Urothelium cell line (cell line): ENCODE measurements at places on chromosomes 13 and 19.

- DNase-seq, result no peak
Measured at GRCh38 chr19:4559569-4559968, at the start of gene SEMA6B. TSS of gene SEMA6B (minus strand) at chr19:4559684. CDS start at chr19:4558457, 1,227 bp downstream.

- no peak for DNase-seq
Measured at GRCh38 chr19:19026299-19026971, 6.9 kb downstream of the SUGP2 start.

DNA sequence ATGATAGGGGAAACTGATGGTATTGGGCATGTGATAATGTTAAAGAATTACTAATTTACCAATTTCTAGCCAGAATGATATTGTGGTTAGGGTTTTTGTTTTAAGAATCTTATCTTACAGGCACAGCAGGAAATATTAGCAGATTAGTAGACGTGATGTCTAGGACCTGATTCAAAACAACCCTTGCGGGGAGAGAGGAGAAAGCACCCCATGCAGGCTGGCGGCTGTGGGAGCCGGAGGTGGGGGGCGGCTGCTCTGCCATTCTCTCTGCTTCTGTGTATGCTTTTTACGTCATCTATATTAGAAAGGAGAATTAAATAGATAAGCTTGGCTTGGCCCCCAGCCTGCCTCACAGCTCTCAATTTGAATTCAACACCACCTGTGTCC is 41.5 kb downstream of the MLLT1 start:
- DNase-seq, result no peak

- DNase-seq, result peak; percentile 74
Measured at GRCh38 chr19:42281827-42282762, 13.0 kb downstream of the CIC start.

DNA sequence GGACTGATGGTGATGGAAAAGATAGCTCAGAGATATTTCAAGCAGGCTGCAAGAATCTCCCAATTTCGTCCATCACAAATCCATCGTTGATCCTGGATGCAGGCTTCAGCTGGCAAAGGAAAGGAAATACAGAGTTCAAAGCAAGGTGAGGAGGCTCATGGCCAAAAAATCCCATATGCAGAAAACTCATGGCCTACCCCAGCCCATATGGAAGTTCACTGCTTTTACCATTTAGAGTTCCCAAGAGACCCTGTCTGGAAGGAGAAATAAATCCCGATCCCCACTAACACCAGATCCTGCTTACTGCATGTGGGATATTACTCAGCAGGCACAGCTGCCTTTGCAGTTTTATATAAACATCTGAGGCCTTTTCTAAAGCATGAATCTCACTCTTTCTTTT is 412.9 kb upstream of the SPRY2 start:
- no peak for DNase-seq

- no peak for DNase-seq
Measured at GRCh38 chr19:16336571-16336970, 11.9 kb downstream of the KLF2 start.

DNA sequence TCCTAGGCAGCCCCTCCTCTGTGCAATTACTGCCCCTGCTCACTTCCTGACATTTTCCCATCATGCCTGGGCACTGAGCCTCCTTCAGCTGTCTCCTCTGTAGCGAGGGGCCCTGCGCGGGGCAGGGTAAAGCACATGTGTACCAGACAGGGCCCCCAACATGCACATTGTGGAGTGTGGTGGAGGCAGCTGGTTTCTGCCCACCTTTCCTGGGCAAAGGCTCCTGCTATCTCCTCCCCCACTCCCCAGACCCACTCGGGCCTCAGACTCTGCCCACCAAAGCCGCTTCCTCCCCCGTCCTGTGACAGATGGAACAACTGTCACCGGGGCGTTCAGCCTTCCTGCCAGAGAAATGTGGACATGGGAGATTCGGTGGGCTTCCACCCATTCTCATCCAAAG is 2.9 kb upstream of the KPTN start:
- DNase-seq, result no peak

DNA sequence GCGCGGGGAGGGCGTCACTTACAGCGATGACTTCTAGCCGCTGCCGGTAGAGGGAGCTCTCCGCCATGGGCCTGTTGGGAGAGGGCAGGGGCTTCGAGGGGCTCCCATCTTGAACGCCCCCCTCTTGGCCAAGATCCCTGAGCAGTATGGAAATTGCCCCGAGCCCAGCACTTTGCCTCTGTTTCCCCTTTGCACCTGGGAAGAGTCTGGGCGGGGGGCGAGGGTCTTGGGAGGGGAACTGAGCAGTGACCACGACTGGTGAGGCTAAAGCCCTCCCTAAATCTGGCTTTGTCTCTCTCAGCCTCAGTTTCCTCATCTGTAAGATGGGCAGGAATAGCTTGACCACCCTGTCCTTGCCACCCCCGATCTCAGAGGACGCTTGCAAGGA is 2.8 kb downstream of the PALM3 start:
- DNase-seq, result no peak

DNA sequence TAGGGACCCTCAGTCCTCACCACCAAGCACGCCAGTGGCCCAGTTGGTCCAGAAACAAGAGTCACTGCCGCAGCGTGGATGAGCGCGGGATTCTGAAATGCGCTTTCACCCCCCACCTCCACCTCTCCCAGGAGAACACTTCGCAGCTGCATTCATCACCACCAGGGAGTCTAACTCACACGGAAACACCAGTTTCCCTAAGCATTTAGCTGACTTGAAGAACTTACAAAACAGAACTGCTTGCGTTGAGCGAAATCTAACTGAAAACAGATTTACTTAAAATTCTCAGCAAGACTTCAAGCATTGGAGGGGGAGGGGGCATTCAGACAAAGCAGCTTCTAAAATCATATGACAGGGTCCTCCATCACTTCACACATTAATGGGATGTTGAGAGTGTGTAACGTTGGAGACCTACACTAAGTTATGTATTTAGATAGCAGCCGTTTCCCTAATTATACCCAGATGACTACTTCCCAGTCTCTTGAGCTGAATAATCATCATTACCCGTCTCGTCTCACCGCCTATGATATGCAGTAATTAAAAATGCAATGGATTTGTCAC is 258.2 kb upstream of the IRS2 start:
- no peak for DNase-seq

DNA sequence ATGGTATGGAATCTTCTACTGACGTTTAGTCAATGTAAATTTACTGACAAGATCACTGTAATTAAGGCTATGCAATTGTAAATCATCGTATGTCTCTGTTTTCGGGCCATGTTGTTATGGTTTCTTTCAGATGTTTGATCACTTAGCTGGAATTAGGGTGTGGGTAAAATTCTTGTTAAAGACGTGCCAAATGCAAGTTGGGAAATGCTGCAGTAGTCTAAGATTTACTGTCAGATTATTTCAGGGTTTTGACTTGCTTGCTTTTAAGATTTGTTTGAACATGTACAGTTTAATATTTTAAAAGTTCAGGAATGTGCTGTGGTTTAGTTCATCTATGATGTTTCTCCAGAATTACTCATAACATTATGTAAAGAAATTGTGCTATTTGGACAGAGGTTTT is 10.8 kb downstream of the NDFIP2 start:
- DNase-seq, result no peak

DNA sequence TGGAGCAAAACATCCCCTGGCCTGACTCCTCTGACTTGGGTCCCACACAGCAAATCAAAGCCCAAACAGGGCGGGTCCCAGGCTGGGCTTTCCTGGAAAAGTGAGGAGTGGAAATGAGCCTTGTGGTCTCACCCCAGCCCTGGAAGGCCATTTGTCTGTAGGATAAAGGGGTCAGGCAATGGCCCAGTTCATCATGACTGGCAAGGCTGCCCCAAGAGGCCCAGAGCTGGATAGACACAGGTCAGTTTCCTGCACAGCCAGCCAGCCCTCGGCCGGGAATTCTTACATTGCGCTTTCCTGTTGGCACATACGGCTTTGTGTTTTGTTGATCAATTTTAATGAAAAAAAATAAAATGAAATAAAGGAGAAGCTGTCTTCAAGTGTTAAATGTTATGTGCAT is 174.3 kb downstream of the TSHZ3 start:
- DNase-seq, result no peak

DNA sequence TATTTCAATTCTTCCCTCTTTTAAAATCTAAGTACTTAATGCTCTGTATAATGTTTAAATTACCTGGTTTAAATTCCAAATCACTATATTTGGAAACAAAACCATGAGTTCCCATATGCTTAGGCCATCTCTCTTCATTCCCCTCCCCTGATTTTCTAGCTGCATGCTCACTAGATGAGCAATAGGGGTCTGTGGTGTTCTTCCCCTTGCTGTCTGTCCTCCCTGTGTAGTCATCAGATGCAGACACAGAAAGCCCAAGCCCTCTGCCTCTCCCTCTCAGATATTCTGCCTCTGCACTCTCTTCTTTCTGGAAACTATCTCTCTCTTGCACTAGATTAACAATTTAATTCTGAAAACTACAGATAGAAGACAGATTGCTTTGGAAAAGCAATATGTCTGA is 1730.2 kb downstream of the OLFM4 start:
- DNase-seq, result no peak

DNA sequence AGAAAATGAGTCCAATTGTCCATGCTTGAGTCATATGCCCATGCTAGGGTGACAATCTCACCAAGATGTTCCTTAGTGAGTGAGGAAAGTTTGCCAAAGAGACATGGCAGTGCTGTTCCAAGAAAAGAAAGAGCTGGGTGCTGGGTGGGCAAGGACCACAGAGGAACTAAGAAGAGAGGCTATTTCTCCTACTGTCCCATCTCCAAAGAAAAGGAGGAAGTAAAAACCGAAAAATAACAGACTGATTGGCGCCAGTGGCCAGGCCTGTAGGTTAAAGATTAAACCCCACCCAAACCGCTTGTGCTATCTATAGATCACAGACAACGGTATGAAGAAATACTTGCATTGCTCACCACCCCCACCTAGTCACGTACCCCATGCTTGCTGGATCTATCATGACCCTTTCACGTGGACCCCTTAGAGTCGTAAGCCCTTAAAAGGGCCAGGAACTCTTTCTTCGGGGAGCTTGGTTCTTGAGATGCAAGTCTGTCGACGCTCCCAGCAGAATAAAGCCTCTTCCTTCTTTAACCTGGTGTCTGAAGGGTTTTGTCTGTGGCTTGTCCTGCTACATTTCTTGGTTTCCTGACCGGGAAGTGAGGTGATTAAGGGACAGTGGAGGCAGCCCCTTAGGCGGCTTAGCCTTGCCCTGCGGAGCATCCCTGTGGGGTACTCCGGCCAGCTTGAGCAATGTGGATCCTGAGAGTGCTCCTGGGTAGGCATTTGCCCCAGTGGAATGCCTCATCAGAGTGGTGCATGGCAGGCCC is 606.5 kb downstream of the UQCRFS1 start:
- no peak for DNase-seq

- peak; percentile 17 for DNase-seq
Measured at GRCh38 chr19:34639491-34640085, 37.4 kb downstream of the SCGB2B2 start.
